GM20000 (cell line): ENCODE measurements at places on chromosomes 7 and 10.

DNA sequence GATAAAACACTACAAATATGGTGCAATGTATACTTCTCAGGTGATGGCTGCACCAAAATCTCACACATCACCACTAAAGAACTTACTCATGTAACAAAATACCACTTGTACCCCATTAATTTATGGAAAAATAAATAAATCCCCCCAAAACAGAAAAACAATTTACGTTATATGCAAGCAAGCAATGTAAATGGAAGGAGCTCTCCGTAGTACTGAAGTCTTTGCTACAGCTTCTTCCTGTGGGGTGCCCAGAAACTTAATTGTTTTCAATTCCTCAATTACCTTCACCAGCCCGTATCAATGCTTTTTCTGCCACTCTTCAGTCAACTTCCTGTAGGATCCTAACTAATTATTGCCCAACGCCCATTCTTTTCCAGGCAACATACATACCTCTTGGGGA lies 138.1 kb downstream of the RELN start:
- DNase-seq: no peak

- no peak for DNase-seq
These were observed 35.3 kb upstream of the NKX2-3 start for GRCh38 chr10:99497343-99498025.

GRCh38 chr7:155893664-155894063 lies 81.4 kb upstream of the SHH start:
- DNase-seq: no peak

GRCh38 chr7:133313575-133313974 lies 60.7 kb downstream of the EXOC4 start:
- no peak for DNase-seq

- no peak for DNase-seq
These were observed 465.1 kb upstream of the ADARB2 start for GRCh38 chr10:2202401-2202800.

DNA sequence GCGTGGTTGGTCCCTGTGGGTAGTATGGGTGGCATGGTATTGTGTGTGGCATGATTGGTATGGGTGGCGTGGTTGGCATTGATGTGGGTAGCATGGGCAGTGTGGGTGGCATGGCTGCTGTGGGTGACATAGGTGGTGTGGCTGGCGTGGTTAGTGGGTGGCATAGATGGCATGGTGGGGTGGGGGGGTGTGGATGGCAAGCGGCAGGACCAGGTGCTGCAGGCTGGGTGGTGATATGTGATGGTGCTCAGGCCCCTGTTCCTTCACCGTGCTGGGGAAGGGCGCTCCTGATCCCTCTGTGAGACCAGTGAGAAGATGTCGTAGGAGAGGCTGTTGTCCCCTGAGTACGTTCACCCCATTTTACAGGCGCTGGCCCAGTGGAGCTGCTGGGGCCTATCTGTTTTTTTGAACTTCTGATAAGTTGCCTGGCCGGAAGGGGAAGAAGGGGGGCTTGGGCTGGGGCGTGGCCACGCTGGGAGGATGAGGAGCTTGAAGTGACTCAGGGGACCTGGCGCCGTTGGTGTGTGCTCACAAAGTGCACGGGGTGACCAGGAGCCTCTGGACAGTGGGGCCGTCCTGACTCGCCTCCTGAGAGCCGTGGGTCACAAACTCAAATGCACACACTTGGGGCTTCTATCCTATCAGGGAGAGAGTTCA lies 17.5 kb downstream of the INPP5A start:
- DNase-seq: peak; percentile 67
